NCI-H2029 (cell line): ENCODE measurements at places on chromosomes 12 and 14.

DNA sequence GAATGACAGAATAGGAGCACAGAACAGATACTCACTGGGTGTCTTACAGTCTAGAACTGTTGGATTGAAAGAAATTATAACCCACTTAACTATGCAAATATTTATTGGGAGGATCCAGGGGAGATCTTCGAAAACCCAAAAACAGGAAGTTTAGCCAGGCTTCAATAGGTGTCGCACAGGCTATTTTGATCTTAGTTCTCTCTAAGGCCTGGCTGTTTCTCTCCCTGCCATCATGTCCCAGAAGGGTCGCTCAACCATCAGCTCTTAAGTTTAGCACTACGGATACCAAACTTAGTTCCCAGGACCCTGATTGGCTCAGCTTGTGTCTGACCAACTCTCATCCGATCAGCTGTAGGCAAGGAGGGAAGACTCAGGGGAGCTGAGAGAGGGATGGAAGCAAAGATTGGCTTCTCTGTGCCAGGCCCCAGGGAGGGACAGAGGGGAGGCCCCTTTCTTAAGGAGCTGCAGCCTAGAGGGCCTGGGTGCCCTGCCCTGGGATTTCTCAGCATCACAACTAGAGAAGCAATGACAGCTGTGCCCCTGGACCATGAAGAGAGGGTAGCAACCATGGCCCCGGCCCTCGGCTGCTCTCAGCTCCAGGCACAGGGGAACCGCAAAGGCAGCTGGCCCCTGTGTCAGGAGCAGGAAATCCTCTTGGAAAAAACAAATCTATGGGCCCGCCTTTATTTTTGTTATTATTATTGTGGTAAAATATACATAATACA is 13.5 kb downstream of the PHETA1 start:
- no peak for DNase-seq

DNA sequence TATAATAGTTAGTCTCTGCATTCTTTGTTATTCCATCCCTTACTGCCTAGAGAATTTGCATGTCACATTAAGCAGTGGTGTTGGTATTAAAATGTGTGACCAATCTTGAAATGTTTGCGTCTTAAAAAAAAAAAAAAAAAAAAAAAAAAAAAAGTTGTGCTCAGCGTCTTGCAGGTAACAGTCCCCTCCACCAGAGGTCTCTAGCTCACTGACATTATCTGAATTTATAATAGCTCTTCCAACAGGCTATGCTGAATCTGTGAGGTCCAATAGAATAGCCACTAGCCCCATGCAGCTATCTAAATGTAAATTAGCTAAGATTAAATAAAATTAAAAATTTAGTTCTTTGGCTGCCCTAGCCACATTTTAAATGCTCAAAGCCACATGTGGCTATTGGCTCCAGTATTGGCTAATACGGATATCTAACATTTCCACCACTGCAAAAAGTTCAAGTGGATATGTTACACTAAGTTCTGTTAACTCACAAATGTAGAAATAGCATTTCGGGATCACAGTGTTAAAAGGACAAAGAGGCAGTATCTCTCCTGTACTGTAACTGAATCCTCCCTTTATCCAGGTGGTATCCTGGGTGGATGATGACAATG is 28.7 kb downstream of the NKX2-8 start:
- peak; percentile 77 for DNase-seq

DNA sequence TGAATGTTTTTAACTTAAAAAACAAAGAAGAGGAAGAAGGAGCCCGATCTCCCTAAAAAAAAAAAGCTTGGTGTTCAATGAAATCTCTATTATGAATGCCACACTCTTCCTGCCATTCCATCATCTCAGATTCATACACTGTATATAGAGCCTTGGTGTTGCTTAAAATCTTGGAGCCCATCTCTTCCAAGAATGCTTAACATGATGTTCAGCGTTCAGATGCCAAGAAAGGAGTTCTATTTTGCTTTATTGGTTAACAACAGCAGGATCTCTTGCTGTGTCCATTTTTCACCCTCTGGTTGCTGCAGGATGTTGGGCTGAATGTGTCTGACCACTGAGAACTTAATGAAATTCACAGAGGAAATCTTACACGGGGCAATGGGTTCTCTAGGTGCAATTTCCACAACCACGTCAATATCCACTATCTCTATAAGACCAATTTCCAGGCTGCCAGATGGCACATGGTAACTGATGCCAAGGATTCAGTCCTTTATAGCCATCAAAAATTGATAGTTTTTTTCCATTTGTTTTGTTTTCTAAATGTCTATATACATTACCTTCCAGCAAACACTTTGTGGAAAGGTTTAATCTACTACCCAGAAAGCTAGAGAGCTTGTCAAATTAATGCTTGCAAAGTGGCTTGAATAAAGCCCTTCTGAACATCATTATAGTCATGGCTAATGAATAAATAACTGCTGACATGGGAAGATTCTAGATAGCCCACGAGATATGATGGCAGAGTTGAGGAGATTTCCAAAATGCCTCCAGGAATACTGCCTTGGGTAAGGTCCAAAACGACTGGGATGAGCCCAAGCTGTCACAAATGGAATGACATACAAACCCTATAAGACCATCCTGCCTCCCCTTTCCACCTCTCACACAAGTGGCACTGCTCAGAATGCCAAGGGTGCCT is 26.5 kb downstream of the RERG start:
- no peak for DNase-seq

DNA sequence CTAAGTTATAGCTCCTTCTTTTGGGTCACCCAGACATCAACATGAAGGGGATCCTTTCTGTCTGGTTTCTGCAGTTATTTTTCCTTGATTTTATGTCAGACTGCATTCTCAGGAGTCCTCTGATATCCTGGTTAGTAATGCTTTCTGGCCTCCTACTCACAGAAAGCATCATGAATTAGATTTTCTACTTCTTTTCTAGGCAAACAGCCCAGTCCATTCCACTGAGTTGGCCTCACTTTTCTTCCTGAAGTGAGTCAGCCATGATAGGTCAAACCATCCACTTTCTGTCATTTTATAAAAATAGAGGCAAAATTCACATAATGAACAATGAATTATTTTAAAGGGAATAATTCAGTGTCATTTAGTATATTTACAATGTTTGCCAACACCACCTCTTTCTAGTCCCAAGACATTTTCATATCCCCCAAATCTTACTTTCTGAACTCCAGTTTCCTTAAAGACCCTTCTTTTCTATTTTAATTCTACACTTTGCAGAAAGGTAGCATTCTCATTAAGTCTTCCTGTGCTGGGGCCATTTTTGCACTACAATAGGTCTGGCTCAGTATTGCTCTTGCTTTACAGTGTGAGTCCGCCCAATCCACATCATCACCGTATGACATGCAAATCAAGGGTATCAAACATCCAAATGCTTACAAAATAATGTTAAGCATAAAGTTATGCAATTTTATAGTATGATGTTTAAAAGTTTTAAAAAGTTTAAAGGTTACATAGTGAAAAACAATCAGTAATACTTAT is 95.1 kb downstream of the UNC79 start:
- no peak for DNase-seq

GRCh38 chr12:54337854-54338650 is 13.1 kb downstream of the COPZ1 start:
- no peak for DNase-seq

GRCh38 chr12:132474237-132474741 is 15.7 kb upstream of the FBRSL1 start:
- DNase-seq, result no peak

- DNase-seq, result no peak
Measured at GRCh38 chr12:52062167-52063081, 7.4 kb upstream of the ATG101 start.

GRCh38 chr12:57518920-57519795 is 1.2 kb downstream of the DDIT3 start:
- DNase-seq, result no peak

DNA sequence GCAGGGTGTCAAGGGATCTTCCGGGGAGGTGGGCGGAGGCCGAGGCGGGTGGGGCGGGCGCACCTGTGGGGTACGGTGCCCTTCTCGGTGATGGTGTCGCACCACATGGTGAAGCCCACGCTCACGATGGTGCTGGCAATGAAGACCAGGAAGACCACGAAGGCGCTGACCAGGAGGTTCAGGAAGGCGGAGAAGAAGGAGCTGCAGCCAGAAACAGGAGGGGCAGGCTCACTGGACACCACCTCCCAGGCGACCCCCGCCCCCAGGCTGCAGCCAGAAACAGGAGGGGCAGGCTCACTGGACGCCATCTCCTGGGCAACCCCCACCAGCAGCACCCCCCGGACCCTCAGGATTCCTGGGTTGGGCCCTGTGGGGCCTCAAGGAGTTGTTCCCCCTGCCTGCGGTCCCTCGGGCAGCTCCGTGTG is 7.6 kb downstream of the TMEM179 start:
- no peak for DNase-seq

GRCh38 chr14:21525571-21525961 is 580 bp downstream of the SALL2 start:
- no peak for DNase-seq

DNA sequence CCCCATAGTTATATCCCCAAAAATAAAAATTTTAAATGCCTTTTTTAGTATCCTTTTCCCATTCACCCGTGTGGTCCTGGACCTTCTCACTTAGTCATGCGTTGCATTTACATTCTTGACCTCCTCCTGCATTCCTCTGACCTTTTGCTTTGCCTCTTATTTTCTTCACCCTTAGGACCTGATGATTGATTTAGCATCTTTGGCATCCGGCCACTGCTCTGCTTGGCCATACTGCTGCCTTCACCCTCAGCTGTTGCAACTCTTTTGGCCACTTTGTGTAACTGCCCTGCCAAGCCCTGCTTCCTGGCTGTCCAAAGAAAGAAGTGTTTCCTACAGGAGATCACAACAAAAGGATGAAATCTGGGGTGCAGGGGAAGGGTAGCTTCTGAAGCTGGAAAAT is 48.8 kb upstream of the SLC38A4 start:
- no peak for DNase-seq

- peak; percentile 72 for DNase-seq
Measured at GRCh38 chr14:28773861-28774691, 7.5 kb downstream of the FOXG1 start.

- no peak for DNase-seq
Measured at GRCh38 chr12:18897823-18898222, 159.9 kb downstream of the CAPZA3 start.
